ENCODE measurements at places on chromosomes 4 and X. TPM values are rescaled to one million over a fixed set of nuclear protein-coding genes. Genes with fewer than 3 reads are reported as not detected.

Gene PHOX2B
- total RNA-seq: not detected

DNA sequence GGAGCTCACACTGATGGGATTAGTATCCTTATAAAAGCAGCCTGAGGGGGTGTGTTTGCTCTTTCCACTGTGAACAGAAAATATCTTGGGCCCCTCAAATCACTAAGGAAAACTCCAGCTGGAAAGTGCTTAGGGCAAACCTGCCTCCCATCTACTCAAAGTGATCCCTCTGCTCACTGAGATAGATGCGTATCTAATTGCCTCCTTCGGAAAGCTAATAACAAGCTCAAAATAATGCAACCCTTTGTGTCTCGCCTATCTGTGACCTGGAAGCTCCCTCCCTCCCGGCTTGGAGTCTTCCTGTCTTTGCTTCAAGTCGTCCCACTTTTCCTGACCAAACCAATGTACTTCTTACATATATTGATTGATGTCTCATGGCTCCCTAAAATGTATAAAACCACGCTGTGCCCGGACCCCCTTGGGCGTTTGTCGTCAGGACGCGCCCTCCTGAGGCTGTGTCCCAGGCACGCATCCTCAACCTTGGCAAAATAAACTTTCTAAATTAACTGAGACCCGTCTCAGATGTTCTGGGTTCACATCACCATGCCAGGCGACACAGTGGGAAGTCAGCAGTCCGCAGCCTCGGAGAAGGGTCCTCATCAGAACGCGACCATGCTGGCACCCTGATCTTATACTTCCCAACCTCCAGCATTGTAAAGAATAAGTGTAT, 34.1 kb upstream of the SORCS2 start:
- H3K4me3 ChIP-seq: no peak overlapping the region
- no peak for DNase-seq

Gene HMGN5
- 13.7 TPM for total RNA-seq

Gene TSC22D3
- 16.3 TPM for total RNA-seq

Gene PRPS2
- 72.6 TPM for total RNA-seq

- H3K27me3 ChIP-seq: no peaks in the 10 kb centered on the region
- no peaks in the 10 kb centered on the region for H3K36me3 ChIP-seq
- peak overlapping the region; percentile 74 for H3K27ac ChIP-seq
- H3K4me3 ChIP-seq: peak overlapping the region; percentile 71
These were observed 1.1 kb downstream of the MORF4L2 start for GRCh38 chrX:103685396-103685795.

- no peak overlapping the region for H3K27ac ChIP-seq
- H3K36me3 ChIP-seq: no peaks in the 10 kb centered on the region
- H3K4me1 ChIP-seq: no peaks in the 10 kb centered on the region
- no peak overlapping the region for H3K4me3 ChIP-seq
- no peaks in the 10 kb centered on the region for H3K27me3 ChIP-seq
- no peak for DNase-seq
These were observed 178.2 kb upstream of the FAT1 start for GRCh38 chr4:186901850-186902249.

Gene TIGD4
- total RNA-seq: 0.45 TPM

Gene CLDN22
- not detected for total RNA-seq

- no peaks in the 10 kb centered on the region for H3K4me1 ChIP-seq
- H3K36me3 ChIP-seq: no peaks in the 10 kb centered on the region
- H3K27me3 ChIP-seq: no peaks in the 10 kb centered on the region
- DNase-seq: no peak
These were observed 135.0 kb downstream of the AWAT2 start for GRCh38 chrX:69914781-69915180.

Gene GPR119
- total RNA-seq: not detected

GRCh38 chr4:124032035-124032434, 635.4 kb downstream of the SPRY1 start:
- no peaks in the 10 kb centered on the region for H3K27me3 ChIP-seq
- no peaks in the 10 kb centered on the region for H3K4me1 ChIP-seq
- H3K27ac ChIP-seq: no peak overlapping the region
- H3K36me3 ChIP-seq: no peaks in the 10 kb centered on the region

Gene IQSEC2
- total RNA-seq: 0.23 TPM

DNA sequence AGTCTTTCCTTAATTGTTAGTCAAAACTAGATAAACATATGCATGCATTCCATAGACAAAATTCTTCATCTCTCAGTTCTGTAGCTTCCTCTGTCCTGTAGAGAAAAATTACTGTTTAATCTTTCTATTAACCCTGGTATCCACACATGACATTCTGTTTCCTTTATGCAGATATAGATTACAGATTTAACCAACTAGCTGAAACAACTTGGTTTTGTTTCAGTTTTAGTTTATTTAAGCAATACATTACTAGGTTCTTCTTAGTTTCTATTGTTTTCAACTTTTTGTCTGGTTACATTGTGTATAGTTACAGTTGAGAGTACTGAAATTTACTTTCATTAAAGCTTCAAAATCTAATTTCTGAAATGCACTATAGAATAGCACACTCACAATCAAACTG, 933.9 kb upstream of the EPHA5 start:
- no peaks in the 10 kb centered on the region for H3K27me3 ChIP-seq
- no peak overlapping the region for H3K4me3 ChIP-seq
- H3K36me3 ChIP-seq: no peaks in the 10 kb centered on the region
- no peak for DNase-seq
- H3K27ac ChIP-seq: no peak overlapping the region
- no peaks in the 10 kb centered on the region for H3K4me1 ChIP-seq
